ENCODE measurements at places on chromosomes 1 and 21.

GRCh38 chr1:174007851-174008250 lies 14.3 kb downstream of the RC3H1 start:
- no peak for DNase-seq

DNA sequence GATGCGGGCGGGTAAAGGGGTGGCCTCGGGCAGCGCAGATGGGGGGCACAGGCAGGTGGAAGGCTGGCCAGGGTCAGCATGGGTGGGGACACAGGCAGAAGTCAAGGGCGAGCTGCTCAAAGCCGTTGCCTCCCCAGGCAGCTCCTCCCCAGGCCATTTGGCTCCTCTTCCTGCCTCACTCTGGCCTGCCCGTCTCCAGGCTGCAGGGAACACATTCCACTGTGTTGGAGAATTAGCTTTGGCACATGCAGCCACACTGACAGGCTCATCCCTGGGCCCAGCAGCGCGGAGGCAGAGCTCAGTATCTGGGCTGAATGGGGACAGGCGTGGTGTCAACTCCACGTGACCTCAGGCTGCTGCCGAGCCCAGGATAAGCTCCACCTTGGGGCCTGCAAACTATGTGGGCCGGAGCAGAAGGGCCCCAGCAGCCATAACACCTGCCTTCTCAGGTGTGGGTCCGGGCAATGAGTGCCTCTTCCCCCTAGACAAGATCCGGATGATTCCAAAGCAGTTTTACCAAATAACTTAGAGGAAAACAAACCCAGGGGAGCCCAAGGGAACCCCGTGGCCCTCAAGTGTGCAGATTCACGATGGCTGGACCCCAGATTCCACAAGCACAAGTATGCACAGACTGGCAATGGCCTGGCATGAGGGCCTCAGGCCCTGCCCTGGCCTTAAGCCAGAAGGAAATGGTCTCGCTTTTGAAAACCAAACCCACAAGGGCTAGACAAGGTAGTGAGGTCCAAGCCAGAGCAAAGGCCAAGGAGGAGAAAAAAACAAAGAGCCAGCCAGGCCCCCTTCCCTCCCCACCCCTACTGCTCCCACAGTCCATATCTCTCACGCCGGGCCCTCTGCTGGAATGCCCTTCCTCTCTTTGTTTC lies 40.2 kb downstream of the HSPG2 start:
- DNase-seq: no peak

- DNase-seq: no peak
These were observed 41.6 kb downstream of the ATP6V1G3 start for GRCh38 chr1:198498881-198499280.

GRCh38 chr1:41751804-41752513 lies 166.8 kb downstream of the HIVEP3 start:
- DNase-seq: peak; percentile 31

DNA sequence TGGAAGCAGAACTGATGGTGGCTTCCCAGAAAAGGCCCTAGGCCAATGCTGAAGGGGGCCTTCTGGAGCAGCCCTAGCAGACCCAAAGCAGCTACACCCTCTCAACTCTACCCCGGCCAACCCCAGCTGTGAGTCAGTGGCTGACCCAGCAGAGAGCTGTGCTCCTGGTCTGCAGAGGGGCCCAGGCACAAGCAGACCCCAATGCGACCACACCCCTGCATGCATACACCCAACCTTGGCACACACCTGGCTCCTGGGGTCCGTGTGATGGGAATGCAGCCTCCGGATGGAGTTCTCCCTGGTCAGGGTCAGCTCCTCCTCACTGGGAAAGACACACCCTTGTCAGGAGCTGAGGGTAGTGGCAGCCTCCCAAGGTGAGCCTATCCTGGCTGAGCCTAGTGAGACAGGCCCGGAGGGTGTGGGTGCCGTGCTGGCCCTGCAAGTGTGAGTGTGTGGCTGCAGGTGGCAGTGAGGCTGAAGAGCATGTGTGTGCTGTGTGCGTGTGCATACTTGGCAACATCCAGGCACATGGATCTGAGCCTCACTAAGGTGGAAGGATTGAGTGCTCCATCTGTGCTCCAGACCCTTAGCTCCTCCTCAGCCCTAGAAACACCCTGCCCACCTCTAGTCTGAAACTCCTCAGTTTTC lies 3.9 kb upstream of the ARHGAP30 start:
- no peak for DNase-seq

GRCh38 chr1:17098446-17099317 lies 20.6 kb downstream of the PADI2 start:
- no peak for DNase-seq

DNA sequence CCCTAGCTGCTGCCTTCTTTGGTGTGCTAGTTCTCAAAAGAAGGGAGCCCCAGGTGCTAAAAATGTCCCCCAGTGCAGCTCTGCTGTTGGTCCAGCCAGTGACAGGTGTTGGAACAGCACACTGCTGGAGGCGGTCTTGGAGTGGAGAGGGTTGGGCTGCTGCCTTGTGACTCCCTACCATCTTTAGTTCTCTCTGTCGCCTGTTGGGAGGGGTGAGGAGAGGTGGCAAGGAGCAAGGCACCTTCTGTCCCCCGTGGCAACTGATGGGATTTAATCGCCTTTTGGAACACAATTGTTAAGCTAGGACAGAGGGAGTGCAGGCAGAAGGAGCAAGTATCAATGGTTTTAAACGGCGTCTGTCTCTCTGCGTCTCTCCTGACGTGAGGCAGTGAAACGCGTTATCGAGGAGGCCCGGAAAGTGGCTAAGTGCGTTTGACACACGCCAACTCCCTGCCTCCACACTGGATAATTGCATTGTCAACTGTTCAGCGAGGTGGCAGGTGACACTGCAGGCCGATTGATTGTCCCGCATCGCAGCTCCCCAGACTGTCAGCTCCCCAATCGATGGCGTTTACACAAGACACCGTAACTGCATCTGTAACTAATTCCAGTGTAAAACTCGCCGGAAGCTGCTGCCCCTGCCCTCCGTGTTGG lies 34.0 kb downstream of the TMEM53 start:
- DNase-seq: no peak

GRCh38 chr1:172627702-172628101 lies 31.2 kb upstream of the FASLG start:
- DNase-seq: no peak

DNA sequence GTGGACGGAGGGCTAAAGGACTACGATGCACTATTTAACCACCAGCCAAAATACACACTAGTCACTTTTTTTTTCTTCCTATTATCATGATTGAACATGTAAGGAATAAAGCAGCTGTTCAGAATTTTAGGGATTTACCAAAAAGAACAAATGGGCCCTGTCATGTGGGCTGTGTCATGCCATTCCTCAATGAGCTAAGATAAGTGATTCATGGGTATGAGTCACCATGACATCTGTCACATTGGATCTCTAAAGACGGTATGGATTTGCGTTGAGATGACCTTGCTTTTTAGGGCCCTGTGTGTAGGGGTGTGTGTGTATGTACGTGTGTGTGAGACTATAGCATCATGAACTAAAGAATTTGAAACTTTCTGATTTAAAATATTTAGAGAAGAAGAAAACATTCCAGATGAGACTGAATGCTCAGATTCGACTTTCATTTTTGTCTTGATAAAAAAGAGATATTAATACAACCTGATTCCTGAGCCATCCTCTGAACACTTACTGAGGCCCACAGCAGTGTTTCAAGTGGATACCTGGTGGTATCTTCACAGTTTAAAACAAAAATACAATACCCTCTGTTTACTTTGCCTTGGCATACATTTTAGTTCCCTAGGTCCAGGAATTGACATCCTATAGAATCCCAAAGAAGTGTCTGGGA lies 246.1 kb upstream of the DUSP10 start:
- no peak for DNase-seq

DNA sequence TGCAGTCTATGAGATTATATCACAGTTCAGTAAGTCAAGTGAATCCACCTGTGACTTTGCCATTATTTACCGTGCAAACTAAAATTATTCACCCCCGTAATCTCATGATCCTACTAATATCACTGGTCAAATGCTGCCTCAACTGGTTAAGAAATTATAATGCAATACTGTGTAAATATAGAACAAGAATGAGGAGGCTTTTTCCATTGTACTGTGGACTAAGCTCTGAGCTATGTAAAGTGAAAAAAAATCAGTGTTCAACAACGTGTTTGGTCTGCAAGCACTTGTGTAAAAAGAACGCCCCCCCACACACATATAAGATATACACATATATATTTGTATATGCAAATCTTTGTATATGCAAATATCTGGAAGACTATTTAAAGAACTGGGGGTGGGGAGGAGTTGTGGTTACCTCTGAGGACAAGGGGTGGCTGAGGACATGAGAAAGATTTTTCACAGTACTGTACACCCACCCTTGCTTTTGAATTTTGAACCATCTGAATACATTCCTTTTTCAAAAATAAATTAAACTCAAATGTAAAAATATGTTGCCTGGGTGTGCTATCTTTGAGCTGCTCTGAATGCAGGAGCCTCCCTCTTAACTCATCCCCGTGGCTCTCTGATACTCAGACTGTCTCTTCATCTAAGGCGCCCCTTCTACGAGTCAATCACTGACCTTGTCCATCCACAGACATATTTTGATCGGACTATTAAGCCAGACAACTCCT lies 57.0 kb downstream of the PTP4A2 start:
- DNase-seq: no peak

DNA sequence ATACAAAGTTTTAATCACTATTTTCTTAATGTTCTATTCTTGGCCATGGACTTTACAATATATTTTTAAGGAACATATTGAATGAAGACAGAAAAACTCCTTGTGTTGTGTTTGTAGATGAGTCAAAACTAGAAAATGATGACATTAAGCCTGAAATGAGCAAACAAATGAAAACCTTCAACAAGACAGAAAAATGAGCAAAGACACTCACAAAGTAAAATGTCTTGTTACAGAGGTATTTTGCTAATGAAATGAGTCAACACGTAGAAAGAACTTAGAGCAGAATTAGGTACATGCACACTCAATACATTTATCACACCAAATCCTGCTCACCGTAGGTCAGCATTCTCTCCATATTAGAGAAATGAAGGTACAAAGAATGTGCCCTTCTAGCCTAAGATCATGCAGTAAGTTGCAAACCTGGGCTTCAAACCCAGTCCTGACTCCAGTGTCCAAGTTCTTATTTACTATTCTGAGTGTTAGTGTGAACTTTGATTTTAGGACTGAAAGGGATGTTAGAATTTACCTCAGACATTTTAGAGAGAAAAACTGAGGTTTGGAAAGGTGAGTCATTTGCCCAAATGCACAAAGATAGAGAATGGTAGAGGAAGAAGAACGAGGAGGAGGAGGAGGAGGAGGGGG lies 133.9 kb upstream of the SGIP1 start:
- DNase-seq: no peak

- no peak for DNase-seq
These were observed 26.5 kb downstream of the ZNF362 start for GRCh38 chr1:33282791-33283190.

DNA sequence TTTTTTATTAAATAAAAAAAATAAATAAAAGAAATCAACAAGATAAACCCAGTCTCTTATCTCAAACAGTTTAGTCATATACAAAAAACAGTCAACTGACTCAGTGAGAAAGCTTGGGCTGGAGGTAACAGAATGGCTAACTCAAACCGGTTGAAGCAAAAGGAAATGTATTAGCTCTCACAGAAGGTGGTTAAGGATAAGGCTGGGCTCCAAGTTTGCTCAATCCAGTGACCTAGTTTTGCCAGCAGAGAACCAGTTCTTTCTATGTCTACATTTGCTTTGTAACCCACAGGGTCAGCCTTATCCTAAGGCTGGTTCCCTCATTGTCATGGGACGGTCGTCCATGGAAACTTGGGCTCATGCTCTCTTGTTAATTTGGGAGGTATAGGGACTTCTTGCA lies 144.5 kb upstream of the L1TD1 start:
- no peak for DNase-seq

GRCh38 chr1:12014141-12014991 lies 4.9 kb upstream of the MIIP start:
- peak; percentile 34 for DNase-seq

GRCh38 chr1:237574536-237574935 lies 316.2 kb downstream of the ZP4 start:
- no peak for DNase-seq

- DNase-seq: no peak
These were observed 79.5 kb downstream of the NUF2 start for GRCh38 chr1:163401211-163401610.

DNA sequence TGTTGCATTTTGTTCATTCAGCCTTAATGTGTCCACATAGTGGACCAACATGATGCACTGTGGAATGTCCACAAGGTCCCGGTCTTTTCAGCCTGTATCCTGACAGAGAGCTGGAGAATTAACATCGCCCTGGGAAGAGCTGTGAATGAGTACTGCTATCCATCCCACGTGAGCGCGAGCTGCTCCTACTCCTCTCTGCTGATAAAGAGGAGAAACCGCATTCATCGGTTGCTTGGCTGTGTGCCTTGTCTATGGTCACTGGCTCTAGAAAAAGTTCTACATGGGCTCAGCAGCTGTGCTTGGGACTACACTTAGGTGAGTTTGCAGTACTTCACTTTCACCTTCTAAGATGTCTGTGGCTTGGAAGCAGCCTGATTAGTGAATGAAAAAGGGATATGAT lies 31.1 kb upstream of the IGSF5 start:
- no peak for DNase-seq

DNA sequence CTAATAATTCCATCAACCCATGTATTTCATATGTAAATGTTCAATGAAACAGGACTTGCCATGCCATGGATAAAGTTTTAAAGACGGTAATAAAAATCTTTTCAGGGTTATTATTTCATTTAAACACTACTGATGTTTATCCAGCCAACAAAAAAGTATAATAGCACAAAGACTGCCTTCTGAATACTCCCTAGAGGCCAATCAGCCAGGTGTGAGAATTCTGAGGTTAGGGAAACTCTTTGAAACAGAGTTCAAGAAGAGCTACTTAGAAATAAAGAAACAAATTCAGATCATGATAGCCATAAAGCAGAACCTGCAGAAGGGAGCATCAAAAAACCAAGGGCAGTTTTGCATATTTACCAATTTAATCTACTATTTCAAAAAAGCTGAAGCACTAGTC lies 48.7 kb downstream of the AKT3 start:
- DNase-seq: no peak

- DNase-seq: no peak
These were observed 934 bp downstream of the ASPM start for GRCh38 chr1:197145446-197146024.

GRCh38 chr1:82542141-82542540 lies 741.4 kb downstream of the ADGRL2 start:
- no peak for DNase-seq

GRCh38 chr1:155938220-155938627 lies 3.2 kb upstream of the RXFP4 start:
- DNase-seq: no peak

DNA sequence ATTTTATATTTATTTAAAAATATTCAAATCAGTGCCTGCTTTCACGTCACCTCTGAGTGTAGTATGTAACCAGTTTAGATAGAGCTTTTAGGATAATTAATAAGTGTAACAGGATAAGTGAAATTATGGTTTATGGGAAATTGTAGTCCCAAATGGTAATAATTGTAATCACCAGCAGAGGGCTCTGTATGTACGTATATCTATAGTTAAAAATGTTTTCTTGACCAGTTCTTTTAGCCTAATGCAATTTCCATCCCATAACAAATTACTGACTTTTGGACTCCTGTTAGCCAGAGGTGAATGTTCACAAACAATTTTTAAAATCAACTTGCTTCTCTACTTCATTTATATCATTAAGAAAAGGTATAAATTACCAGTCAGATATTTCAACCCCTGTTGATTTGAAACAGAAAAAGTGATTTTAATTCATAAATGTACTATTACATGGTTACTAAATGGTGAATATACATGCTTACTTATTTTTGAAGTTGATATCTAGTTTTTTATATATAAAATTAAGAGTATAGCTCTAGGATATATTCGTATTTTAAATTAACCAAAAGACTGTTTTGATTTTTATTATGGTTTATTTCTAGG lies 25.3 kb downstream of the SLC30A7 start:
- no peak for DNase-seq

GRCh38 chr21:41584603-41585176 lies 76.7 kb upstream of the TMPRSS2 start:
- no peak for DNase-seq
